Osteoblast (primary cell): ENCODE measurements at places on chromosomes 12 and 14. TPM values are rescaled to one million over a fixed set of nuclear protein-coding genes. Genes with fewer than 3 reads are reported as not detected.

The NR1H4 gene
- total RNA-seq: not detected in 2 replicates

The PTCSC3 gene
- not detected in 2 replicates for total RNA-seq

The KRT6C gene
- not detected in 2 replicates for total RNA-seq

The NEUROD4 gene
- not detected in 2 replicates for total RNA-seq

The NGB gene
- total RNA-seq: not detected in 2 replicates

The NDRG2 gene
- under 0.01 TPM in 1 of 2 replicates, not detected in the other for total RNA-seq

The MFAP5 gene
- 57.9 and 88.4 TPM in 2 replicates for total RNA-seq

The GRIP1 gene
- under 0.01 TPM in 2 replicates for total RNA-seq

The HEBP1 gene
- total RNA-seq: 16.6 and 20.3 TPM in 2 replicates

The WNT1 gene
- total RNA-seq: not detected in 2 replicates

The IL31 gene
- total RNA-seq: not detected in 2 replicates

The GPR135 gene
- total RNA-seq: 5.1 and 5.3 TPM in 2 replicates

The LPAR5 gene
- total RNA-seq: under 0.01 TPM in 1 of 2 replicates, not detected in the other

The EEF1AKMT3 gene
- 8.3 and 8.8 TPM in 2 replicates for total RNA-seq

The HNRNPC gene
- total RNA-seq: 402 and 446 TPM in 2 replicates

The SDSL gene
- total RNA-seq: 6.5 TPM in 2 replicates

The LRTM2 gene
- not detected in 2 replicates for total RNA-seq

The MYF6 gene
- total RNA-seq: not detected in 2 replicates

The GALNT8 gene
- total RNA-seq: not detected in 2 replicates

The KCNK10 gene
- total RNA-seq: under 0.01 TPM in 2 replicates

The RFLNA gene
- total RNA-seq: 15.9 and 16.2 TPM in 2 replicates

The TMEM63C gene
- total RNA-seq: 0.72 TPM in 1 of 2 replicates, not detected in the other

The DEPDC4 gene
- total RNA-seq: 0.36 and 1.5 TPM in 2 replicates

The POTEM gene
- not detected in 2 replicates for total RNA-seq
